ENCODE measurements at places on chromosomes 2 and 18. TPM values are rescaled to one million over a fixed set of nuclear protein-coding genes. Genes with fewer than 3 reads are reported as not detected.

Gene CNTNAP5
- total RNA-seq: not detected

GRCh38 chr2:145068509-145068908 lies 548.6 kb upstream of the ZEB2 start:
- no peak for DNase-seq

- no peak for DNase-seq
Observed at GRCh38 chr2:173238385-173238784, 116.3 kb upstream of the CDCA7 start.

Gene VSNL1
- 5.6 TPM for total RNA-seq

Gene EEF1B2
- total RNA-seq: 460 TPM

Gene TRIM54
- total RNA-seq: not detected

DNA sequence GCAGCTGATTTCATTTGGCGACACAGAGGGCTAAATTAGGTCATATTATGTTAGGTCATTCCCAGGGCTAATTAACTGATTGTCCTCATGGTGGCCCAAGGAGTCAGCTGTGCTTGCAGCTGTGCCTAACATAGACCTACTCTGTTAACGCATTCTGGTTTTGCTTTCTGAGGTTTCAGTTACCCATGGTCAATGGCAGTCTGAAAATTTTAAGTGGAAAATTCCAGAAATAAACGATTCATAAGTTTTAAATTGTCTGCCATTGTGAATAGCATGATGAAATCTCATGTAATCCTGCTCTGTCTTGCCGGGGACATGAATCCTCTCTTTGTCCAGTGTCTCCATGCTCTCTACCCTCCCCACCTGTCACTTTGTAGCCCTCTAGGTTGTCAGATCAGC lies 168.7 kb downstream of the KCNS3 start:
- no peak for DNase-seq

Gene ARHGAP25
- total RNA-seq: 3.7 TPM

Gene LRATD1
- total RNA-seq: 136 TPM

Gene POU3F3
- total RNA-seq: 0.15 TPM

- DNase-seq: no peak
Observed at GRCh38 chr18:63889626-63890025, 2.1 kb downstream of the SERPINB2 start.

DNA sequence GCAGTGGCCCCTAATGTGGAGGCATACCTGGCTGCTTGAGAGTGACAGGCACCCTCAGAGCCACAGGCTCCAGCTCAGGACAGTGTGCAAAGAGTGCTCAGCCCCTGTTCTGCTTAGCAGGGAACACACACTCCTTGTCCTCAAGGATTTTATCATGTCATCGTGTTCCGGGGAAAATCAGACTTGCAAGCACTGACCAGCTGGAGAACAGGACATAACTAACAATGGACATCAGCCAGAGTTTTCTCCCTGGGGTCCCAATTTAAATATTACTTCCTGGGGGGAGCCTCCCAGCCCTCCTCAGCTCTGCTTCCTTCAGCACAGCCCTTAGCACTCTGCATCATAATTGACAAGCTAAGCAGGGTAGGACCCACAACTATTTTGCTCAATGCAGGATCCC lies 175.4 kb upstream of the ACAA2 start:
- DNase-seq: no peak

Gene POLR1B
- total RNA-seq: 14.2 TPM

- no peak for DNase-seq
Observed at GRCh38 chr2:190762566-190762965, 113.7 kb downstream of the NAB1 start.

DNA sequence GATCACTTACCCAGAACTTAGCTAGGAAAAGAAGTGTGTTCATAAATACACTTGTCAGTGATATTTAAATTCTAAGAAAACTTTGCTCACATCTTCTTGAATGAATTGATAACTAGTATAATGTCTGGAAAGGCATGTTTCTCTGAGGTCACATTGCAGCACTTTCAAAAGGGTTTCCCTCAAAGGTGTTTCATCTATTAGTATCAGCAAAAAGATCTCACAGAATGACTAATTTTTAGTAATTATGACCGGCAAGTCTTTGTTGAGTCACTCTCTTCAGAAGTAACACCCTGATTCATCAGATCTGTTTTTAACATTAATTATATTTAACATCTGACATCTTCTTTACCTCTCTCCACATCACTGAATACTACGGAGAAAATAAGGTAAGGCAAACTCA lies 222.3 kb downstream of the IKZF2 start:
- no peak for DNase-seq

DNA sequence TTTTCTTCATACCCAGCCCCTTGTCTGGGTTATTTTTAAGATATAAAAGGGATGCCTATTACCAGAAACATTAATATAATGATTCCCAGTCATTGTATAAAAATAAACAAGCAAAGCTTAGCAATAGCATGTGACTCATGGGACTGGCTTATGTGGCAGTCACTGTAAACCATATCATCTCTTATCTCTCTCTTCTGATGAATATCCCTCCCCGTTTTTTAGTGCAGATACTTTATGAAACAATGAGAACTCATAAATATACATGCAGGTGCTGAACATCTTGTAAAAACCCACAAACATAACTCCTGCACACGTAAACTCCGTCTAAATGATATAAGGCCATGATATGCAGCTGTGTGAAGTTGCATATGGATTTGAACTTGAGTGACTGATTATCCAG lies 154.9 kb downstream of the MGAT5 start:
- no peak for DNase-seq

GRCh38 chr2:122319539-122320132 lies 564.2 kb downstream of the TSN start:
- no peak for DNase-seq

Gene ACMSD
- not detected for total RNA-seq

DNA sequence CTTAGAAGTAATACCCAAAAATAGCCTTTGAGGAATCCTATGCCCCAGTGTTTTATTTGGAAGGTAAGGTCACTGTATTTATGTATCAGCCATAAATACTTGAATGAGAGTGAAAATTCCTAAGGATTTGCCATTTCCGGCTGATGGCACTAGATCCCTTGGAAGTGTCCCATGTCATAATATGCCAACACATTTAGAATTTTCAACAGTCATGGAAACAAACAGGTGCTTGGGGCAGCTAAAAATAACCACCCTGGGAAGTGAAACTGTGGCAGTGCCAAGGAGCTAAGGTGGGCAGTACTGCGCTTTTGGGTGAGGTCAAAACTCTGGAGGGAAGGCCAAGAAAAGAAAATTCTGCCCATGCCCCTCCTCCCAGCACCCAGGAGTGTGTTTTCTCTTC lies 80.2 kb downstream of the TCF7L1 start:
- DNase-seq: no peak

GRCh38 chr2:232658217-232658785 lies 24.9 kb downstream of the EFHD1 start:
- no peak for DNase-seq

GRCh38 chr2:239467956-239468490 lies 67.2 kb upstream of the HDAC4 start:
- no peak for DNase-seq

GRCh38 chr2:221533299-221533698 lies 38.8 kb downstream of the EPHA4 start:
- no peak for DNase-seq

All from left colon (tissue), 2 donors.